ENCODE measurements at places on chromosomes 7 and 10. TPM values are rescaled to one million over a fixed set of nuclear protein-coding genes. Genes with fewer than 3 reads are reported as not detected.

The ATRNL1 gene
- total RNA-seq: 0.17 TPM

The IGF2BP3 gene
- total RNA-seq: 0.24 TPM

The SKIDA1 gene
- 0.07 TPM for total RNA-seq

The TWIST1 gene
- 4.1 TPM for total RNA-seq

The CAV2 gene
- total RNA-seq: not detected

DNA sequence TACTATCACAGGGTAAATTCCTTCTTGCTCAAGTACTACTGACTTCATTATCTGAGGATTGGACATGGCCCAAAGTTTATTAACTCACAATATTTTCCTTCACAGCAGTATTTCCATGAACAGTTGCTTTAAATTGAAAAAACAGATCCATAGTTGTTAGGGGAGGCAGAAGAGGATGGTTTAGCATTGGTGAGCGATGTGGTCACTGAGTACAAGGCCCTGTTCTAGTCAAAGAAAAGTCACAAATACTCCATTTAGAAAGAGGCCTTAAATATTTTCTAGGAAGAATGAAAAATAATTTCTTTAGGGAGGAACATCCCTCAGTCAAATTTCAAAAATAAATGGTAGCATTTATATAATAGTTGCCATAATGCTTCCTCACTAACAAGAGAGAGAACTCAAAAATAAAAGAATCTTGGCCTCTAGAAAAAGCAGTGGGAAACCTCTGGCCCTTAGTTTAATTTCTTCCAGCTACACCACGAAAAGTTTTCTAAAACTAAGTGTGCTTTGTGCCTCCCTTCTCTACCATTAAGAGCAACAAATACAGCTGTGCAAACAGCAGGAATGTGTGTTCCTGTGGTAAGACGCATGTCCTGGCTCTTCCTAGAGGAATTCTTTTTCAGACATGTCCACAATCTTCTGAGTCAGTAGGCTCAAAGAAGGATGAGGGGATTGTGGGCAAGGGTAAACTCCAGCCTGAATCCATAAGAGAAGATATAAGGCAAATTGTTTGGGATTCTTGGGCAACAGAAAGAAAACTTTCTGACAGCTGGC lies 105.7 kb downstream of the HOXA1 start:
- H3K4me1 ChIP-seq: no peaks in the 10 kb centered on the region
- H3K27ac ChIP-seq: no peak overlapping the region
- H3K27me3 ChIP-seq: peaks cover under 1% of the 10 kb centered on the region
- no peaks in the 10 kb centered on the region for H3K36me3 ChIP-seq

DNA sequence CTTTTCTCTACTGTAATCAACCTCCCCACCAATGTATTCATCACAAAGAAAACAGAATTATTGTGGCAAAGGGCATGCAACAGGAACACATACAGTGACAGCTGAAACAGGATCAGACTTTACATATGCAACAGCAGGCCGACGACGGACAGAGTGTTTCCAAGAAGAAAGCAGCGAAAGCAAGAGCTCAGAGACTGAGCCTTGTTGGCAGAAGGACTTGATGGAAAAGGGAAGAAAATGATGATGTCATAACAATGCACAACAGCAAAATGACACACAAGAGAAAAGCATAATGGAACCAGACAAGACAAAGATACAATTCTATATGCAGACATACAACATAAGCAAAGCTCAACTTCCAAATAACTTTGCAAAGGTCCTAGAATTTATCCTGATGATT lies 106.5 kb downstream of the ARHGAP12 start:
- no peak overlapping the region for H3K27ac ChIP-seq
- no peak overlapping the region for H3K4me3 ChIP-seq
- peaks cover 4% of the 10 kb centered on the region for H3K36me3 ChIP-seq
- no peaks in the 10 kb centered on the region for H3K27me3 ChIP-seq
- no peaks in the 10 kb centered on the region for H3K4me1 ChIP-seq
- no peak for DNase-seq

DNA sequence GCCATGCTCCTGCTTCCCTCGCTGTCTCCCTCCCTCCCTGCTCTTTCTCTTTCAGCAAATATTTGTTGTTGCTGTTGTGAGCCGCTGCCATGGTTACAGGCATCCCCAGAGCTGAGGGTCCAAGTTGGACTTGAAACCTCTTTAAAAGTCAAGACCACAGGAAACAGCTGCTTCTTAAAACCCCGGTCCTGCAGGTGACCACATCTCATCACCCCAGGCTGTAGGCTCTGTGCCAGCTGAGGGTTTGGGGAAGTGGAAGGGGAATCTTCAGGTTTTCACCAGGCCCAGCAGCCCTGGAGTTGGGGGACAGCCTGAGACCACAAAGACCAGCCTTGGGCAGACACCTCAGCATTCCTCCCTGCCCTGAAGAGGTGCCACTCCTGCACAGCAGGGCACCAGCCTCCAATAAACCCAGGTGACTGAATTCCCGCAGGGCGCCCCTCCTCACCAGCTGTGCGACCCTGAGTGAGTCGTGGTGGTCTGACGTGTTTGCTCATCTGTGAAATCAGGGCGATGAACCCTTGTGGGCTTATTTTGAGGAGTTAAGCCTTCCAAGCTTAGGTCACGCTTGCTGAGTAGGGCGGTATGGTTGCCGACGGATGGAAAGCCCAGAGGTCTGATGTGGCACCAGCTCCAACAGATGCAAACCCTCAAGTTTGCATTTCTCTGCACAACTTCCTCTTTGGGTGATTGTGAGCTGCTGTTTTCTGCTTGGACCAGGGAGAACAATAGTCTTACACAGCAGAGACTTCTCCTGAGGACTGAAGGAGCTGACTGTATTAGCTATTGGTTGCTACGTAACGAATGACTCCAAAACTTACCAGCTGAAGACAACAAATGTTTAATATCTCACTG lies 24.8 kb downstream of the NPTX2 start:
- H3K36me3 ChIP-seq: no peaks in the 10 kb centered on the region
- no peaks in the 10 kb centered on the region for H3K4me1 ChIP-seq
- peaks cover 2% of the 10 kb centered on the region for H3K27me3 ChIP-seq
- H3K4me3 ChIP-seq: no peak overlapping the region
- no peak overlapping the region for H3K27ac ChIP-seq

DNA sequence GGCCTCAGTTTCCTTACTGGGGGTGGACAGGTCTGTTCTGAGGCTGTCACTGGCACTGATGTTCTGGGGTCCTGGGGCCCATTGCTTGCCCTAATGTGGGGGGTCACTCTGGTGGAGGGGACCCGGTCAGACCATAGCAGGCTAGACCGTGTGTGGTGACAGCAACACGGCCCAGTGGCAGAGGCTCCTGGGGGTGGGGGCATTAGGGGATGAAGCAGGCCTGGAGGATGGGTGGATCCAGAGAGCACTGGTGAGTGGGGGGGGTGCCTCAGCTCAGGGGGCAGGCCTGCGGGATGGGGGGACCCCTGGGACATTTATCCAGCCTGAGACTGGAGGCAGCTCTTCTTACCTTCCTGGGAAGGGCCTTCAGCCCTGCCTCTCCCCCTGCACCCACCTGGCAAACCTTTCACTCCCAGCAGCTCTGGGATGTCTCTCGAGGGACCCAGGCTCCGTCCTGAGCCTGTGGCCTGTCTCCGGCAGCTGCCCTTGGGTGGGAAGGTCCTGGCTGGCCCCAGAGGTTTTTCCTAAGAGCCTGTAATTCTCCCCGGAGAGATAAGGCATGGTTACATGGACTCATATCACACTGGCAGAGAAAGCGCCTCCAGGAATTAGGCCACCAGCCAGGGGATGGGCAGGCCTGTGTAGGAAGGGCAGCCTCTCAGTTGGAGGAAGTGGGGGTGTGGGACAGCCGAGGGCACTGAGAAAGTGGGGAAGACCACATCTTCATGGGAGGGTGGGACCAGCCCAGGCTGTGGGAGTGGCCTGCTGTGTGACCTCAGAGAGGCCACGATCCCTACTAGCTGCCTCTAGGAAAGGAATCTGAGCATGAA lies 147.7 kb downstream of the UBE2H start:
- no peaks in the 10 kb centered on the region for H3K27me3 ChIP-seq
- H3K4me3 ChIP-seq: no peak overlapping the region
- H3K36me3 ChIP-seq: no peaks in the 10 kb centered on the region

GRCh38 chr10:58477122-58477521 lies 35.5 kb upstream of the BICC1 start:
- peaks cover 10% of the 10 kb centered on the region for H3K27me3 ChIP-seq
- H3K4me3 ChIP-seq: no peak overlapping the region
- H3K27ac ChIP-seq: no peak overlapping the region
- DNase-seq: no peak

DNA sequence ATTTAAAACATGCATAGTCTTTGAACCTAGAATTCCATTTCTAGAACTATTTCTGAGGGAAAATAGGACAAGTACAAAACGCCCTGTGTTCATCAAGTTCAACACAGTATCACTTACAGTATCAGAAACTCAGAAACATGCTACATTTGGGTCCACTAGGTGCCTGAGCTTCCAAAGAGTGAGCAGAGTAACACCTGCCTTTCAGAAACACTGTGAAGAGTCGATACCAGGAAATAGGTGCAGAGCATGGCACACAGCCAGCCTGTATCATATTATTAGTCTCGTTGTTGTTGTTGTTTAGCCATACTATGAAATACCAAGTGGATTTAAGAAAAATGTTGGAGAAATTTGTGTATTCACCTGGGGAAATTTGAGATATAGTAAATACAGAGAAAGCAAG lies 392.1 kb upstream of the MGMT start:
- H3K27me3 ChIP-seq: no peaks in the 10 kb centered on the region
- H3K27ac ChIP-seq: no peak overlapping the region
- H3K4me1 ChIP-seq: no peaks in the 10 kb centered on the region
- no peak overlapping the region for H3K4me3 ChIP-seq
- H3K36me3 ChIP-seq: no peaks in the 10 kb centered on the region
- DNase-seq: no peak

- peaks cover 4% of the 10 kb centered on the region for H3K4me1 ChIP-seq
- no peaks in the 10 kb centered on the region for H3K27me3 ChIP-seq
- H3K27ac ChIP-seq: no peak overlapping the region
- DNase-seq: no peak
- peaks cover 11% of the 10 kb centered on the region for H3K36me3 ChIP-seq
- no peak overlapping the region for H3K4me3 ChIP-seq
Observed at GRCh38 chr10:99849536-99849935, 67.1 kb downstream of the ABCC2 start.

GRCh38 chr10:103284170-103284569 lies 7.2 kb downstream of the INA start:
- no peak overlapping the region for H3K4me3 ChIP-seq
- no peak overlapping the region for H3K27ac ChIP-seq
- no peak for DNase-seq
- no peaks in the 10 kb centered on the region for H3K36me3 ChIP-seq
- peaks cover 37% of the 10 kb centered on the region for H3K27me3 ChIP-seq

GRCh38 chr7:142689439-142690120 lies 59.7 kb upstream of the PRSS1 start:
- peaks cover 33% of the 10 kb centered on the region for H3K4me1 ChIP-seq
- H3K27ac ChIP-seq: no peak overlapping the region
- H3K4me3 ChIP-seq: no peak overlapping the region
- DNase-seq: no peak

DNA sequence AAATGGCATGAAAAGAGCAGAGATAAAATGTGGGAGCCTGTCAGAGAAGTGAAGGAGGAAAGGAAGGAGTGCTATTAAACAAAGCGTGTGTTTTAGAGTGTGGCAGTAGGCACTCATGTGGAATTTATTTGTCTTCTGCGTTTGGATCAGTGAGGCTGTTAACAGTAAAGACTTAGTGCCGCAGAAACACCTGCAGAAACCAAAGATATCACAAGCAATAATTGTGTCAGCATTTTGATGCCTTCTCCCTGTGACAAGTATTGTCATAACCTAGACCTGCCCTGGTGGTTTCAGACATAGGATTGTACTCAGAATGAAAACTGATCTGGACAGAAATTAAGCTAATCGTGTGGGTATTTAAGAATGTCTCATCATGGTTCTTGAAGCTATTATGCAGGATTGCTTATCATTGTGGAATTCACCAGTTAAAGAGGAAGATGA lies 191.0 kb downstream of the CAMK1D start:
- no peak overlapping the region for H3K27ac ChIP-seq
- peaks cover 23% of the 10 kb centered on the region for H3K4me1 ChIP-seq
- no peak for DNase-seq
- no peak overlapping the region for H3K4me3 ChIP-seq
- no peaks in the 10 kb centered on the region for H3K27me3 ChIP-seq

- DNase-seq: no peak
Observed at GRCh38 chr10:59314268-59314667, 48.1 kb downstream of the FAM13C start.

DNA sequence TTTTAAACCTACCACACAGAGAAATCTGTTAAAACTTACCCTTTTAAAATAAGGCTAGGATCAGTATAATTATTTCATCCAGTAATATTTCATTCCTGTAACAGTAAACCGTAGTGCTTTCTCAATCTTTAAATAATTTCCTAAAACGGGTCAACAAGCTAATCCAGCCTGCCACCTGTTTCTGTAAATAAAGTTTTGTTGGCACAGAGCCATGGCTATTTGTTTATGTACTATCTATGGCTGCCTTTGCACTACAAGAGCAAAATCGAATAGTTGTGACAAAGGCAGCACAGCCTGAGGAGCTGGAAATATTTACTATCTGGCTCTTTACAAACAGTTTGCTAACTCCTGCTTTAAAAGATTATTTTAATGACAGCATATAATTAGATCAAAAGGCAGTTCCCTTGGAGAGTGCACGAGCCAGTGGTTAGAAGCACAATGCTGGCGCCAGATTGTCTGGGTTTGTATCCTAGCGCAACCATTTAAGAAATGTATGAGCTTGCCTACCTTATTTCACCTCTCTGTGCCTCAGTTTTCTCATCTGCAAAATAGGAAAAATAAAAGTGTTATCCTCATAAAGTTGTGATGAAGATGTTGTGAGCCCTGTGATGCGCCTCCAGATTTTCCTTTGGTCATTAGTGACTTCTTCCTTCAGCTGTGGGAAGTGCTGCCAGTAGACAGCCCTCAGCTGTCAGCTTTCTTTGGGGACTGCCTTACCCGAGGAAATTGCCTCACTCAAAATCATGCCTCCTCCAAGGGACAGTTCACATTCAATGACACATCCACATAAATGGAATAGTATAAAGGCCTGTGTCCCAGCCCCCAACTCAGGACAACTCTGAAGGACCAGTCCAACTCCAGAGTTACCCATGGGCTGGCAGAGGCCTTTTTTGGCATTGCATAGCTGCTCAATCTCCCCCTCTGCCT lies 11.8 kb upstream of the MIOS start:
- no peaks in the 10 kb centered on the region for H3K4me1 ChIP-seq
- H3K4me3 ChIP-seq: no peak overlapping the region
- H3K36me3 ChIP-seq: peaks cover 9% of the 10 kb centered on the region
- H3K27ac ChIP-seq: no peak overlapping the region
- H3K27me3 ChIP-seq: peaks cover 1% of the 10 kb centered on the region

DNA sequence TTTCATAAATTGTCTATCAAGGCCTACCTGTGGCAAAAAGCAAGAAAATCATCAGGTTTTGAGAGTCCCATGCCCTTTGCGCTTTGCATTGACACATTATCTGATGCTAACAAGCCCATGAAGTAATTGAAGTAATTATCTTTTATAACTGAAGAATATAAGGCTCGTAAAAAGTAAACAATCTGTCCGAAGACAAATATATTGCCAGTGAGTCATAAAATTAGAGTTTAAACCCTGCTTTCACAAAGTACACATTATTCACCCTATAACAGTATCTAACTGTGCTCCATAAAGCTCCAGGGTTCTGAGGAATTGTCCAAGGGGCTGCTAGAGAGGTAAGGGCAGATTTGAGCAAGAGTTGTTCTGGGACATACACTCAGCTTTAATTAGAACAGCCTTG lies 102.3 kb upstream of the PPP1R3A start:
- H3K4me1 ChIP-seq: no peaks in the 10 kb centered on the region
- peaks cover 3% of the 10 kb centered on the region for H3K27me3 ChIP-seq
- no peak for DNase-seq
- H3K4me3 ChIP-seq: no peak overlapping the region

- no peak overlapping the region for H3K27ac ChIP-seq
- no peak overlapping the region for H3K4me3 ChIP-seq
- H3K36me3 ChIP-seq: no peaks in the 10 kb centered on the region
- no peak for DNase-seq
Observed at GRCh38 chr7:95794917-95795515, 22.7 kb downstream of the DYNC1I1 start.

GRCh38 chr10:126268013-126268920 lies 120.0 kb downstream of the ADAM12 start:
- no peaks in the 10 kb centered on the region for H3K36me3 ChIP-seq
- DNase-seq: no peak
